ENCODE measurements at places on chromosomes 3 and 15.
A peak's percentile ranks its signal among the peaks of the same experiment; 100 is the strongest.

DNA sequence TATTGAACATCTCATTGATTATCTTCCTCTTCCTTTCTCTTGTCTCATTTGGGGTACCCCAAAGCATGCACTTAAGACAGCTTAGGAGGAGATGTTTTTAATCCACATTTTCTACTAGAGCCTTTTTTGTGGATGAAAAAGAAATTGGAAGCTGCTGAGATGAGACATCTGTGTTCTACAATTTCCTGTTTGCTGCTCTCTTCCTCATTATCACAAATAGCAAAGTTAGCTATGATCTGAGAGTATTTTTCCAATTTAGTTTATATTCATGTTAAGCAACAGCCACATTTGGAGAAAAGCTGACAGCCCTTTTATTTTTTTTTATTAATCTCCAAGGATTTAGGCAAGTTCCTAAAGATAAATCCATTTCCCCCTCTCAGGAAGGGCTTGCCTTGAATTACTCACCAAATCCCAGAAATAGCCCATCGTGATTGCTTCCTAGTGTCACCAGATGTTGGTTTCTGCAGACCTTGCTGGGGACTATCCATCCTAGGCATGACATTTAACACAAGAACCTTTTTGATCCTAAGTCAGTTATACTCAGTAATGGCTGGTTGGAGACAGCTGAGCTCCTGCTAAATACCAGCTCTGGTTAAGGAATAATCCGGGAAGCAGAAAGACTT, 70.8 kb upstream of the FILIP1L start:
- no peak for DNase-seq

- DNase-seq = peak; percentile 48
Measured at GRCh38 chr3:79018671-79019136, 749.1 kb downstream of the ROBO1 start.

GRCh38 chr3:190543671-190544070, 29.8 kb downstream of the IL1RAP start:
- no peak for DNase-seq

- no peak for DNase-seq
Measured at GRCh38 chr15:49387471-49387870, 35.6 kb upstream of the FGF7 start.

- DNase-seq = no peak
Measured at GRCh38 chr3:128991355-128991895, 2.5 kb downstream of the CFAP92 start.

- no peak for DNase-seq
Measured at GRCh38 chr3:42498791-42499477, 3.5 kb upstream of the VIPR1 start.

Data from NCI-H1105 treated with DMSO at 0.1 percent for 48 hours (cell line).